ENCODE measurements at places on chromosomes 6 and 20.

- DNase-seq: no peak
Measured at GRCh38 chr6:36132246-36132895, 2.1 kb downstream of the MAPK13 start.

GRCh38 chr6:128204616-128205015 lies 303.8 kb upstream of the THEMIS start:
- no peak for DNase-seq

DNA sequence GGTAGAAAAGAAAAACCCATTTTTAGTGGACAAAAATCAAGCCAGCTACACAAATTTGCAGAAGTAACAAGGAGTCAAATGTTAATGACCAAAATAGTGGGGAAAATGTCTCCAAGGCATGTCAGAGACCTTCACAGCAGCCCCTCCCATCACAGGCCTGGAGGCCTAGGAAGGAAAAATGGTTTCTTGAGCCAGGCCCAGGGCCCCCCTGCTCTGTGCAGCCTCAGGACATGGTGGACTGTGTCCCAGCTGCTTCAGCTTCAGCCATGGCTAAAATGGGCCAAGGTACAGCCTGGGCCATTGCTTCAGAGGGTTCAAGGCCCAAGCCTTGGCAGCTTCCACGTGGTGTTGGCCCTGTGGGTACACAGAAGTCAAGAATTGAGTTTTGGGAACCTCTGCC lies 82.5 kb upstream of the CLVS2 start:
- DNase-seq: no peak

DNA sequence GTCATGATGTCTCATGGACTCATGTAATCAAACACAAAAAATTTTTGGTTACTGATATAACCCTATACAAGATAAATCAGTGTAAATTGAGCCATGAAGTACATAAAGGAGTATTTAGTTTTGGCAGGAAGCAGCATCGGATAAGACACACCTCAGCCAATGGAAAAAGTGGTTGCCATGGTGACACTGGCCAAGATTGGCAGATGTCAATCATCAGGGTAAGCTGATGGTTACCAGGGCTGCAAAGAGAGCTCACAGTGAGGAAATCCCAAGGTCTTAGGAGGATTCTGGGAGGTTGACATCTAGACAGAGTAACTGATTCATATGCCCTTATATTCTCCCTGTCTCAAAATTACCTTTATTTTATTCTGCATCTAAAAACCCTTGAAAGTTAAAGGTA lies 203.8 kb upstream of the PCSK2 start:
- no peak for DNase-seq

GRCh38 chr6:128095362-128095761 lies 194.5 kb upstream of the THEMIS start:
- DNase-seq: no peak

GRCh38 chr6:129874837-129875236 lies 13.7 kb upstream of the TMEM244 start:
- no peak for DNase-seq

- no peak for DNase-seq
Measured at GRCh38 chr6:129719692-129720091, 9.7 kb upstream of the ARHGAP18 start.

- no peak for DNase-seq
Measured at GRCh38 chr6:131979515-131980337, 28.6 kb upstream of the CCN2 start.

GRCh38 chr20:24842918-24843715 lies 106.0 kb upstream of the CST7 start:
- no peak for DNase-seq

DNA sequence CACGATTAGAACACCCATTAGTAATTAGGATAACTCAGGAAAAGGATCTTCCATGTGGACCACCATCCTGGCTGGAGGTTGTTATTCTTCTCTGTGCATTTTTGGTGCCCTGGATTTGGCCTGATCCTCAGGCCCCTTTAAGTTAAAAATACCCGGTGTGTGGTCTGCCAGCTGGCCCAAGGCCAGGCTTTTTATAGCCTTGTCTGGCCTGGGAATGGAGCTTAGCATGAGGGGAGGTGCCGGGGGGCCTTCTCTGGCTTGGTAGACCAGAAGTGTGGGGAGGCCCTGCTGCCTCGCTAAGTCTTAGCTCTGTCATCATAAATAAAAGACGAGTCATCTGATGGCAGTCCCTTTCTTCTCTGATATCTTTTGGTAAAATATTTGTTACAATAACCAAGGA lies 71.4 kb downstream of the ARID1B start:
- no peak for DNase-seq

- DNase-seq: no peak
Measured at GRCh38 chr6:147177286-147177685, 26.9 kb upstream of the STXBP5 start.

GRCh38 chr20:51600016-51600420 lies 57.5 kb upstream of the NFATC2 start:
- no peak for DNase-seq

GRCh38 chr20:17431621-17432364 lies 99.4 kb downstream of the BFSP1 start:
- DNase-seq: peak; percentile 28

GRCh38 chr6:80348263-80348662 lies 241.8 kb downstream of the BCKDHB start:
- DNase-seq: no peak

DNA sequence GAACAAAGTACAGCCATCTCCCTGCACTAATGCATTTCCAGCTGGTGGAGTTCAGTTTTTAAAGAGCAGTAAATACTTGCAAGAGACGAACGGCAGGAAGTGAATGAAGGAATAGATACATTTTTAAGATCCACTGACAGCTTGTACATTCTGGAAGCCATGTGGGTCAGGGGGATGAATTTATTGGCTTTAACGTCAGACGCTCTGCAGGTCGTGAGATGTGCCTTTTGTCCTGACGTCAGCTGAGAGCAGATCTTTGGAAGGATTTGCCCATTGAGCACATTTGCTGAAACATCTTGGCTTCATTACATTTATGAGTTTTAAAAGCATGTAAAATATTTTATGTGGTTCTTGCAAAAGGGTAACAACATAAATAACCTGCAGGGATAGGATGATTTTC lies 29.5 kb upstream of the SALL4 start:
- DNase-seq: no peak

- no peak for DNase-seq
Measured at GRCh38 chr6:52022675-52023074, 64.7 kb downstream of the PKHD1 start.

GRCh38 chr6:166464068-166465002 lies 81.6 kb upstream of the MPC1 start:
- DNase-seq: no peak

DNA sequence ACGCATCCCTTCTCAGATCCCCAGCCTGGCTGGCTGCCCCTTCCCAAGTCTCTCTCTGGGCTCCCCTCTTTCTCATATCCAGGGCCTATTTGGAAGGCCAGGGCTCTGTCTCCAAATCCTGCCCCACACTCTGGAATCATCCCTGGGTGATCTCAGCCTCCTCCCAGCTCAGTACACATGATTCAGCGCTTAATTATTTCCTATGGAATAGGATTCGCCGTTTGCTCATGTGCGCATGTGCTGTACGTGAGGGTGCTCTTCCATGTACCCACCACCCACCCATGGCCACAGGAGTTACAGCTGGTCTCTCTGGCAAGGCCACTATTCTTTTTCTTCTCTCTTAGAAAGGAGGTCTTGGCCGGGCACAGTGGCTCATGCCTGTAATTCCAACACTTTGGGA lies 81.7 kb upstream of the FOXP4 start:
- DNase-seq: no peak

DNA sequence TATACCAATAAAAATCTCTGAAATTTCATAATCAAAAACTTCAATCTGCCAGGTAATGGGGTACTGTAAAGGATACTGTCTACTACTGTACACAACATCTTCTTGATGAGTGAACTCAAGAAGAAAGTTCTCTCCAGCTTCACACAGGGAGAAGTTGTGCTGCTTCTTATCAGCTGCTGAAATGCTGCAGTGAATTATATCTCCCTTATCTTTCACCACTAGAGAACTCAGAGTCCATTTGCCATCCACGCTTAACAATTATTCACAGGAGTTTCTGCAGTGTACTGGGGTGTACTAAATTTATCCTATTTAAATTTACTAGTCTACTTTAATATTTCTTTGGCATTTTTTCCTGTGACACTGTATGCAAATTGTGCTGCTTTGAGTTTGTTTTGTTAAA lies 384.8 kb downstream of the TFAP2B start:
- DNase-seq: no peak

DNA sequence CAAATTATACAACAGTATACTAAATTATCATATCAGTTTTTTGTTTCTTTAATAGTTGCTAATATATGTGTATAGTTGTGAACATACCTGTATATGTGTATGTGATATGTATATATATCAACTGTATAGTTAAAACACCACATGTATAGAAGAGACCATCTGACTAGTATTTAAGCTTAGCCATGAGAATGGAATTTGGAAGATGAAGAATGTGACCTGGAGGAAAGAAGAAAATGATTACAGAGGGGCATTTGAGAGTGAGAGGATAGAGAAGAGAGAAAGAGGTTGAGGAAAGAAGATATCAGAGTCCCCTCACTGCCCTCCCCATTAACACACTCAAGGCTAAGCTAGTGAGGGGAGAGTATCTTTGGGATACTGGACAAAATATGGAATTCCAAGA lies 335.9 kb downstream of the BCKDHB start:
- DNase-seq: no peak

- no peak for DNase-seq
Measured at GRCh38 chr6:24105191-24105590, 20.8 kb upstream of the NRSN1 start.

GRCh38 chr20:32356622-32357374 lies 1.3 kb upstream of the ASXL1 start:
- no peak for DNase-seq

GRCh38 chr20:1509237-1509636 lies 18.0 kb upstream of the SIRPB2 start:
- no peak for DNase-seq

DNA sequence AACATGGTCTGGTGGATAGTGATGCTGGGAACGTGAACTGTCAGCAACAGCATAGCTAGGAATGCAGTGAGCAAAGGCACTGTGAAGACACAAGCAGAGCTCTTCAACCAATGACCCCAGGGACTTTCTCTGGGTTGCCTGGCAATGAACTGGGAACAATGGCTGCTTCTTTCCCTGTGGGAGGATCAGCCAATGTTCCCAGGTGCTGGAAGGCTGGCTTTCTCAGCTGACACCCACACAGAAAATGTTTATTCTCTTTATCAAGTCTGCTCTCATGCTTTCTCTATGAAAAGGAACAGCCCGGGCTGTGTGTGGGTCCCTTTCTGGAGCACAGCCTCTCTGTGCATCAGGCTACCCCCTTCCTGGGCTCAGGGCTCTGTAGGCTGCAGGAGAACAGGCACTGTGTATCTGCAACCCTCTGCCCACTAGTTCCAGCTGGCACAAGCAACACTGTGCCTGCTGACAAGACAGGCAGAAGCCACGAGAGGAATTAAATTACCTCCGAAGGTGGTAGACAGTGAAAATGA lies 54.2 kb downstream of the HFE start:
- no peak for DNase-seq

DNA sequence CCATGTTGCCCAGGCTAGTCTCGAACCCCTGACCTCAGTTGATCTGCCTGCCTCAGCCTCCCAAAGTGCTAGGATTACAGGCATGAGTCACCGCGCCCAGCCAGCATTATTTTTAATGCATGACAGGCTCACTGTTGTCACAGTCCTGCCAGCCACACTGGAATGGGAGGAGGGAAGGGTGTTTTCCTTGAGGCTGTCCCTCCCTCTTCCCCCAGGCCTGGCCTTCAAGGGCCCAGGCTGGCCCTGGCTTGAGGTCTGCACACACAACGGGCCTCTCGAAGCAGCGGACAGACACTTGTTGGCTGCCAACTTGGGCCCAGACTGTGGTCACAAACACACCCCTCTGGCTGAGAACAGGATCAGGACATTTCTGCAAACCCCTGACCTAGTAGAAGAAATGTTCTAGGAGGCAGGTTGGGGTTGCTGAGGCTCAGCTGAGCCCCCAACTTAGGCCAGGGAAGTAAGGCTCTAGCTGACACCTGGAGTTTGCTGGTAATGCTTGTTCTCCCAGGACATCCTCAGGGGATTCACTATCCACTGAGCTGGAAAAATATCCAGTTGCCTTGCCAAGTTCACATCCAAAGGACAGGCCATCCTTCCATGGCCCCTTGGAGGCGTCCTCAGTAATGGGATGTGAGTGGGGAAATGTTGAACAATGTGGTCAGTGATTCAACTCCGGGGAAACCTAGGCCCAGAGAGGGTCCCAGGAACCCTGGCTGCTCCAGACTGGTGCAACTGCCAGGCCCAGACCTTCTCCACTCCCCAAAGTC lies 9.9 kb downstream of the SNTA1 start:
- no peak for DNase-seq

- no peak for DNase-seq
Measured at GRCh38 chr6:32792901-32793435, 23.8 kb downstream of the HLA-DOB start.

DNA sequence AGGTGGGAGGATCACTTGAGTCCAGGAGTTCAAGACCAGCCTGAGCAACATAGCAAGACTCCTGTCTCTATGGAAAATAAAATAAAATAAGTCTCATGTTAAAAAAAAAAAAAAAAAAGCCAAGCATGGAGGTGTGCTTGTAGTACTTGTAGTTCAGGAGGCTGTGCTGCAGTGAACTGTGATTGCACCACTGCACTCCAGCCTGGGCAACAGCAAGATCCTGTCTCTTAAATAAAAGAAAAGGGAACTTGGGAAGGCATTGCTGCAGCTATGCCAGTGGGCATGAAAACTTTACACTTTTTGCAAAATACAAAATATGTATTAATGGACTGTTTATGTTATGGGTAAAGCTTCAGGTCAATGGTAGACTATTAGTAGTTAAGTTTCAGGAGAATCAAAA lies 37.5 kb upstream of the REV3L start:
- DNase-seq: no peak

DNA sequence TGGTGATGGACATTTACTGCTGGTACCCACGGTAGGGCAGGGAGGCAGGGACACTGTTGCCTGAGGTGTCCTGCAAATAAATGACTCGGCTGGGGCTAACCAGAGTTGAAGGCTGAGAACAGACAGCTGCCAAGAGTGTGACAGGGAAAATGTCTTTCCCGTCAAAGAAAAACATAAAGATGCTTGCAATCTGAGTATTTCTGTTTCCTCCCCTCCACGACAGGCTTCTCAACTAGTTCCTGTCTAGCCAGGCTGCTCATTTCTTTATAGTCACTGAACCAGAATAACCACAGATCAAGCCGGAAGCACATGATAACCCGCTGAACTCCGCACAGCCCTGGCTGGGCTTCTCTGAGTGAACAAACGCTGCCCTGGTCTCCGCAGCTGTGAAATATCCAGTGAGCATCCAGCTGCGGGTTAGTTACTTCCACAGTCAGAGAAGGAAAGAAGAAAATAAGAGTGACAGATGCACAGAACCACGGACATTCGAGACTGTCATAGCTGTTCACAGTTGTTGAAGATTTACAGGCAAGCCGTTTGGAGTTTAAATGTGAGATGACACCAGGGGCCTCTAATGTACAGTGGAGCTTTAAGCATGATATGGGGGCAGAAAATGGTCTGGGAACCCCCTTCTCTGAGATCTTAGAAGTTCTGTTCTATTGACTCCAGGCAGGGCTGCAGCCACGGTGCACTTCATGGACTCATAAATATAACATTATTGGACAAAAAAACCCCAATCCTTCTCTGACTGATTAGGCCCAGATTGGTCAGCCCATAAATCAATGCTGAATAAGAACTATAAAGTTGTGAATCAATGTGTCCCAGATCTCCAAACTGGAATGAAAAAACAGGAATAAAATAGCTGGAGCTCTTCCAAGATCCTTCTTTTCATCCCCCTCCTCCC lies 299.9 kb upstream of the SUPT3H start:
- DNase-seq: no peak
